ENCODE measurements at places on chromosomes 6 and 20.

- DNase-seq, result no peak
Measured at GRCh38 chr20:62238569-62239277, 402 bp downstream of the OSBPL2 start.

DNA sequence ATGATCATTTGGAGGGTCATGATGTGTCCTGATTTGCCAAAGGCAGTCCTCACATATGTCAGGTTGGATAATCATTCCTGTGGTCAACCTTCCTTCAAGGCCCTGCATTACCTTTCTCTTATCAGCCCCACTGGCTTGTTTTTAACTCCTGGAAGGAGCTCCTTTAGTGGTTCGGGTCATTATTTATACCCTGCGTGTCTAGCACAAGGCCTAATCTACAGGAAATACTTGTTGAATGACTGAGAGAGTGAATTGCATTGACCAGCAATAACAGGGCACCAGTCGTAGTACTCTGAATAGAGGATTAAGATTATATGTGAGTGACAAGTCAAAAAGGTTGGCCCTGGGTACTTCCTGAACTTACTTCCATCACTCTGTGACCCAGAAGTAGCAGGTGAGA is 4.5 kb downstream of the HIVEP2 start:
- DNase-seq, result peak; percentile 26

DNA sequence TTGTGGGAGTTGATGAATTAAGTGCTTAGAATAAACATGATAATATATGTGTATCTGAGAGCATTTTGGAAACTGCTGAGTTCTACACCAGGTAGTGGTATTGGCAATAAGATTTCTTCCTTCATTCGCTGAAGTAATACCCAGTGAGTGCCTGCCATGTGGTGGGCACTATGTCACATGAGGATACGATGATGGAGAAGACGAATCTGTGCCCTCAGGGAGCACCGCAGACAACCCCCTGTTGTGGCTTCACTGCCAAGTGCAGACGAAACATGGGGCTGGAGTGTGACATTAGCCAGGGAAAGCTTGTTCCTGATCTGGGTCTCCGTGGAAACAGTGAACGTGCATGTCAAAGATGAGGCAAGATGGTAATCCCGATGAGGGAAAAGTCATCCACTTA is 7.9 kb downstream of the ZNF76 start:
- no peak for DNase-seq

- DNase-seq, result no peak
Measured at GRCh38 chr20:58135441-58136148, 92.9 kb downstream of the ANKRD60 start.

DNA sequence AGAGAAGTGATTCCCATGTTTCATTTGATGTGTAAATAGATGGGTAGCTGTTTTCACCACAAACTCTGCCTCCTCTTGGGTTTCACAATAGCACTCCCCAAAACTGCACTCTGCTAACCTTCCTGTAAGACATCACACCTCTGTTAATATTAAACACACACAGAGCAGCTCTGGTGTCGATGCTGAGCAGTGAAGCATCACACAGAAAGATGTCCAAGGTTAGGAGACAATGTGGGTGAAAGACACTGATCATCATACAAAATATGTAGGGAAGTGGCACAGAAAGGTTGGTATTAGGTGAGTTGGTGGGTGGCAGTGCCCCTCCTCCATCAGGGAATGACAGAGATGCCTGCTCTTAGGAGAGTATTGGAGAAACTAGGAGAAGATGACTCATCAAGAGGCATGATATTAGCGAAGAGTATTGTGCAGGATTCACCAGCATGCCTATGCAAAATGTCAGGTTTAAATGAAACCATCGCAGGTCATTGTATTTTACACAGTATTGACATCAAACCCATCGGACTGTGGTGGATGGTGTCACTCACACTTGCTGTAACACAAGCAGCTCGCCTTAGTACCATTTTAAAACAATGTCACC is 199.7 kb downstream of the TBXT start:
- DNase-seq, result no peak

GRCh38 chr20:63876489-63877036 is 11.5 kb downstream of the TPD52L2 start:
- DNase-seq, result no peak

DNA sequence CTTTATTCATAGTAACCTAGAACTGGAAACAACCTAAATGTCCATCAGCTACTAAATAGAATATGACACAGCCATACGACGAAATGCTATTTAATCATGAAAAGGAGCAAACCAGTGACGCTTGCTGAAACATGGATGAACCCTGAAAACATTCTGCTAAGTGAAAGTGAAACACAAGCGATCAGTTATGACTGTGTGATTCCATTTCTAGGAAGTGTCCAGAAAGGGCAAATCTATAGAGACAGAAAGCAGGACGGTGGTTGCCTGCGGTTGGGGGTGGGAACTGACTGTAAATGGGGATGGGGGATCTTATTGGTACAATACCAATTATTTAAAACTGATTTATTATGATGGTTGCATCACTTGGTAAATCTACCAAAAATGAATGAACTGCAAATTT is 126.8 kb downstream of the IPCEF1 start:
- DNase-seq, result no peak

GRCh38 chr6:53011979-53012378 is 16.9 kb upstream of the GSTA4 start:
- DNase-seq, result no peak

GRCh38 chr20:15362849-15363248 is 1025.4 kb upstream of the FLRT3 start:
- no peak for DNase-seq

DNA sequence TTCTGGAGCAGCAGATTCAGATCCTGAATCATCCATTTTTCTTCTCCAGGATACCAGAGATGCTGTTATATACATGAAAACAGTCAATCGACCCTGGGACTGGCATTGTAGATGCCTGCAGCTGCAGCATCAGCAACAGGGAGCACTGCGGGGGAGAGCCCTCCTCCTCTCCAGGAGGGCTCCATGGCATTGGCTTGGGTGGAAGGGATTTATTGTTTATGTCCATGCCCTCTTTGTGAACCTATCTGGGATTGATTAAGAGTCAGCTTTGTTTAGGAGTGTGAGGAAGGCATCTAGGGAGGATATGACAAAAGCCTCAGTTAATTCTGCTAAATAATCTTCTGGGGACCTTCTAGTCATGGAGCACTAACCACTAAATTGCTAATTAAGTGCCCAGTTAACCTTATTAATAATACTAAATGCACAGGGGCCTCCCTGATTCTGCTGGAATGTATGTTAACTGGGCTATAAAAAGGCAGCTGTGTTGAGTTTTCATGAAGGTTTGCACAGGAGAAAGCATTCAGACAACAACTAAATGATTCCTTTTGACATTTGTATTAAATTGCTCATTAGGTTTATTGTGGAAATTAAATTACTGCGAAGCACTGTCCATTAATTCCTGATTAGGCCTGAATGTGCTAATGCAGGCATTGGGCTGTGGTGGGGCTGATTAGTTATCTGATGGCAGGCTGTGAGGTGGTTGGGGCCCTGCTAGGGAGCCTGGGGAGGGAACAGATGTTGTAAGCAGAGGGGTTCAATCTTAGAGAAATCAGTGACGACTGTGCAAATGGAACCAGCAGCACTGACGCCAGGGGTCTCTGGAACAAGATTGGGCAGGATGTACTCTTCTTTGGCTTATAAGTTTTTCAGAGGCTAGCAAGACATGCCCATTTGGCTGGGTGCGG is 57.6 kb downstream of the IMPG1 start:
- no peak for DNase-seq

- no peak for DNase-seq
Measured at GRCh38 chr20:24206995-24207394, 218.4 kb upstream of the GGTLC1 start.

GRCh38 chr6:143773506-143774150 is 69.5 kb upstream of the LTV1 start:
- no peak for DNase-seq

DNA sequence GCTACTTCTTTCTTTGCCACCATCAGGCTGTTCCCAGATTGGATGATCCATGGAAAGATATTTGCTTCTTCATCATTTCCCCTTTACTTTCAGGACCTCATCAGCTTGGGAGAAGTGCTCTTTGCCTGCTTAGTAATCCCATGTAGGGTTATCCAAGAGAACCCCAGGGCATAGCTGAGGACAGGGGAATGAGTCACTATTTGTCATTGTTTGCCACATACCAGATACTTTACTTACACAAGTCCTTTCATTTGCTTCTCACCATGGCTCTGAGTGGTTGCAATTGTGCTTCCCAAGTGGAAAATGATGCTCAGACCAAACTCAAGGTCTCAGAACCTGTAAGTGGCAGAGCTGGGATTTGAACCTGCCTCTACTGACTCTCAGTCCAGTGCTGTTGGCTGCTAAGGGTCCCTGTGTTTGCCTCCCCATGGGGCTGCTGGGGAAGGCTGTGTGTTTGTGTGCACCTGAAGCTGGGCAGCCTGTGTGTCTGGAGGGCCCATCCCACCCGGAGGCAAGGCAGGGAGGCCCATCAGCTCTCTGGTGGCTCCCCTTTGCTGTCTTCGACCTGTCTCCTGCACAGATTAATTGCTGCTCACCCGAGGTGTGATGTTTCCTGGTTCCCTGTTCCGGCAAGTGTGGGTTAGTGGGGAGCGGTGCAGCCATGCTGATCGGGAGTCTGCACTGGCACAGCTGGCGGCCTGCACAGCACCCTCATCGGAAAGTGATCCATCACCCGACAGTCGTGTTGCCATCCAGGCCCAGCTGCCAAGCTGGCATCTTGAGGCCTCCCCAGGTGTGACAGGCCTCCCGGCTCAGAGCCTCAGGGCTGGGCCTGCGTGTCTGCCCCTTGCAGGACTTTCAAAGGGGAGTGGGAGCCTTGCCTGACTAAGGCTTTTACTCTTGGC is 228.8 kb downstream of the DHX35 start:
- peak; percentile 27 for DNase-seq

DNA sequence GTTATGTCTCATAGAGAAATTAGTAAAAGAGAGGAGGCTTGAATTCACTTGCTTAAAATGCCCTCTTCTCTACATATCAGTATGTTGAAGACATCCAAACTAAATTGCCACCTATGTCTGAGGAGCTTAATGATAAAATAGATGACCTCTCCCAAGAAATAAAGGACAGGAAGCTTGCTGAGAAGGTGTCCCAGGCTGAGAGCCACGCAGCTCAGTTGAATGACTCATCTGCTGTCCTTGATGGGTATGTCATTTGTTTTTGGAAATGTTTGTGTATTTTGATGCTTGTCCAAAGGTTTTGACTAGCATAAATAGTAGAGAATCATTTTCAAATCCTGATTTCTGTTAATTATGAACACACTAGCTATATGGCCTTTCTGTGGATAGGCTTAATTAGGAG is 307.7 kb downstream of the ARHGAP18 start:
- DNase-seq, result no peak

- peak; percentile 28 for DNase-seq
Measured at GRCh38 chr6:144566868-144567615, 281.9 kb downstream of the UTRN start.

DNA sequence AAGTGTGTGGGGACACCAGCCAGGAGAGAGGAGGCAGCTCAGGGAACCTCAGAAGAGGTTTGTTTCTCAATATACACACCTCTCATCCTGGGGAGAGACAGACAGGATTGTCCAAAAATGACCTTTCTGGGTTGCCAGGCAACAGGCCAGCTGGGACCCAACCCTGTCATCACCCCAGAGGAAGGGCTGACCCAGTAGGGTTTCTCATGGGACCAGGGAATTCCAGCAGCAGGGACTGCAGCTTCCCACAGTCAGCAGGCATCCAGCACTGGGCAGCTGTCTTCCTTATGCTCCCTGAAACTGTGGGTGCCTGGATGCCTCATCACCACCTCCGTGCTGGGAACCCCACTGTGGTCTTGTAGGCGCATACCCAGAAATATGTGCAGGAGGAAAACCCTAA is 1.3 kb downstream of the C20orf202 start:
- no peak for DNase-seq

DNA sequence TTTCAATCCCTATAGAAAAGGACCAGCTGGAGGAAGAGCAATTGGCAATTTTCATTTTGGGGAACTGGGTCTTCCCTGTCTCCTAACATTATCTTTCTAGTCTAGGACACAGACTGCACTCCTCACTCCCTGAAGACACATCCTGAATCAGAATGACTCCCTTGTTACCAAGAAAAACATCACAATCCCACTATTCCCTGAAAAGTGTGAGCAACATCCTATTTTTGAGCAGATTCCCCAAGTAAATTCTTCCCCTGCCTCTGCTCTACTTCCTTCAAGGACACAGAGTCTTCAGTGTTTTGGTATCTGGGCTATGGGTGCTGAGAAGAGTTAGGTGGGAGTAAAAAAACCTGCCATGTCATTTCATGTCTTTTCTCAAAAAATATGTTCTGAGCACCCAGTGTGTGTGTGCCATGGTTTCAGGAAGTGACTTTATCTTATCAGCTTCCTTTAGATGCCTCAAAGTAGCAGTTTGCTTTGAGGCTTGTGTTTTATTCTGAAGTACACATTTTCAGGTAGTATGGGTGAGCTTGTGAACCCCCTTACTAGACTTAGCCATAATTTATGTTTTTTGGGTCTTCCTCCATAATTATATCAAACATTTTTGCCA is 12.4 kb downstream of the LAMA4 start:
- no peak for DNase-seq

- no peak for DNase-seq
Measured at GRCh38 chr6:125700581-125701353, 48.7 kb upstream of the HEY2 start.

DNA sequence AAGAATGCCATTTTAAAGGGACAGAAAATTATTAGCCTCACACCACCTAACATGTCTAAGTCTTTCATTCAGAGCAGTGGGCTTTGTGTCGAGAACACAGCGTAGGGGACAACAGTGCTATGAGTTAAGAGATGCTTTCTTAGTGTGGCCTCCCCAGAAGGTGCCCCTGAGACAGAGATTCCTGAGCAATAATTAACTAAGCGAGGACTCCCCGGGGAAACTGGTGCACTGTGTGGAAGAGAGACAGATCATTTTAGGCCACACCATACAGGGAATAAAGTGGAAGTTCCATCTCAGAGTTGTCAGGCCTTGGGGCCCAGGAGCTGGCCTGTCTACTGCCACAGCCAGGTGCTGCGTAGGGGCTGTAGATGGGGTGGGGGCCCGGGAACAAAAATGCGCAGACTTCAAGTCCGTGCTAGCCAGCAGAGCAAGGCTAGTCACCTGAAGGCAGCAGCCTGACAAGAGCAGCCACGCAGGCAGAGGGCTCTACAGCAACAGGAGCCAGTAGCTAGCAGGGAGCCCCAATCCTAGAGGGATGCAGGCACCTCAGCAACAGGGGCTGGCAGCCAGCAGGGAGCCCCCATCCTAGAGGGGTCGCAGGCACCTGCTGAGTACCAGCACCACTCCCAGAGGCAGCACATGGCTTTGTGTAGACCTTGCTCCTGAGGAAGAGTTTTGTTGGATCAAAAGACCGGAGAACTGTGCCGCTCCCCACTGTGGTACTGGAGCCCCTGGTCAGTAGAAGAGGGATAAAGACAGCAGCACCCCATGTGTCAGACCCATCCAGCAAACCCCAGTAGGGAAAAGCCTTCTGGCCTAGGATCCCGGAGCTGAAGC is 63.0 kb upstream of the NXT1 start:
- DNase-seq, result no peak

- no peak for DNase-seq
Measured at GRCh38 chr20:17500826-17501225, 30.4 kb downstream of the BFSP1 start.

DNA sequence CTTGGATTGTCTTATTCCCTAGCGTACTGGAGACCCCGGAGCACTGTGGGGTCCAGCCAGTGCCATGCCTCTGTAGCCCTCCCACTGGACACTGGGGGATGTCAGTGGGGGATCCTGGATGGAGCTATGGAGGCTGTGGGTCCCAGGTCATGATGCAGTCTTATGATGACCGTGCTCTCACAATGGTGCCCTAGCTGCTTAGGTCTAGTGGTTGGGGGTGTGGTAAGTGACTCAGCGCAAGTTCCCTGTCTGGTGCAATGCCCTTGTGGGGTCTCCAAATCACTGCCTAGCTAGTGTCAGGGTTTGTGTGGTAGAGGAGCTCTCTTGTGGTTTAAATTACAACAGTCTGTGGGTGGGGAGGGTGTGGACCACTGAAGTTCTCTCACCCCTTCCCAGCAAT is 135.4 kb downstream of the CDC5L start:
- DNase-seq, result no peak
